ENCODE measurements at places on chromosomes 7 and 10.

GRCh38 chr7:66362136-66362535 is 157.0 kb downstream of the TPST1 start:
- no peak for DNase-seq

- DNase-seq: peak; percentile 23
These were observed 101.6 kb downstream of the DYNC2I1 start for GRCh38 chr7:158957921-158958491.

DNA sequence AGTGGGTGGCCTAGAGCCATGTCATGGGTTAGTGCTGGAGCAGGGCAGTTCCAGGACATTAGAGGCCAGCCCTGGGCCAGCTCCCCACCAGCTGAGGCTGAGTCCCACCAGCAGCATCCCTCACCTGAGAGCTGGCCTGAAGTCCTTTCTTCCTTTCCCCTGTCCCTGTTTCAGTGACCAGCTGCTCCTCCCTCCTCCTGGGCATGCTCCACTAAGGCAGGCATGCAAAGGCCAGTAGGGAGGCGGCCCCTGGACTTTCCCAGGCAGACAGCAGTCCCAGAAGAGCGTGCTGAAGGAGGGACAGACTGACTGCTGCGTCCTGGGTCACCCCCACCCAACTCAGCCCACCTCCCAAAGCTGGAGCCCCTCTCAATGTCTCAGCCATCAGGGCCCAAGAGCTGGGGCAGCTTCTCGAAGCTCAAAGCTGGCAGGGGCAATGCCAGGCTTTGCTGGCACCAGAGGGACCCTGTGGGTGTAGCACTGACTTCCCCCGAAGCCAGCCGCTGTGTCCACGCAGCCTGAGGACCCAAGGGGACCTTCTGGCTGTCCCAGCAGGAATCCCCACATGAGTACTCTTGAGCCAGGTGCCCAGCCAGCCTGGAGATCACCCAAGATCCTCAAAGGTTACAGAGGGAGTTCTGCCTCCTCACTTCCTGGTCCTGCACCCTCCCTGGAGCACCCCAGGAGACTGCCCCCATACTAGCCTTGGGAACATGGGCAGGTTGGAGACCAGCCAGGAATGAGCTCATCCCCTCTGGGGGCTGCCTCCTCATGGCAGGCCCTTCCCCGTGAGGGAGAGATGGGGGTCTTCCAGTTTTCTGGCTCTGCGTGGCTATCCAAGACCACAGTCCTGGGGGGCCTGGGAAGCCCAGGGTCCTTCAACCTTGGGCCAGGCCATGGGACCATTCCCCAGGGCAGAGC is 35.2 kb upstream of the RET start:
- DNase-seq: no peak

DNA sequence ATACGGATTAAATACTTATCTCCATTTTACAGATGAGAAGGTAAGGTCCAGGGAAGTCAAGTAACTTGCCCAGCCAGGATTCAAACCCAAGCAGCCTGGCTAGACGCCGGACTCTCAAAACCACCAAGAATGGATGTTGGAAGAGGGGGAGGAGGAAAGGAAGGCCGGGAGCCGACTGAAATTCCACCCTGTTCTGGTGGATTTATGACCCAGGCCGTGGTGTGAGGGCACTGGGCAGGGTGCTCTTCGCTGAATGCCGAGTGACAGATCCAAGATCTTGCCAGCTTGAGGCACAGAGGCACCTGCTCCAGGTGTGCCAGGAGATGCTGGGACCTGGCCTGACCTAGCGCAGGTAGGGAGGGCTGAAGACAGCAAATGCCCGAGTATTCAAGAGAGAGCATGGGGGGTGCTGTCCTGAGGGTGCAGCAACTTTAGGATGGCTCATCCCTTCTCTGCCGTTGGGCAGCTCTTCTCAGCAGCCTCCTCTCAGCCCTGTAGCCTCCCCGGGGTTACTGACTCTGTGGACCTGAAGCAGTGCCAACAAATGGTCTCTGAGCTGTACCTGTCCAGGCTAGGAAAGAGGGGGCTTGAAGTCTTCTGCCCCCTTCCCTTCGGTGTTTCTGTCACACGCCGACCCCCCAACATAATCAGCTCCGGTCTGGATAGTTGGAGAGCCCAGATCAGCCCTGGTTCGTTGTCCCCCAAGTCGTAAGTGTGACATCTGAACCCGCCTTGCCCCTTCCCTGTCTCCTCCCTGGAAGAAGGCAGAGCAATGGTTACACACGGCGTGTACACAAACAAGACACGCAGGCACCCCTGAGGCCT is 713 bp downstream of the LOXL4 start:
- no peak for DNase-seq

- peak; percentile 20 for DNase-seq
These were observed 75.4 kb downstream of the OTUD1 start for GRCh38 chr10:23514321-23514720.

DNA sequence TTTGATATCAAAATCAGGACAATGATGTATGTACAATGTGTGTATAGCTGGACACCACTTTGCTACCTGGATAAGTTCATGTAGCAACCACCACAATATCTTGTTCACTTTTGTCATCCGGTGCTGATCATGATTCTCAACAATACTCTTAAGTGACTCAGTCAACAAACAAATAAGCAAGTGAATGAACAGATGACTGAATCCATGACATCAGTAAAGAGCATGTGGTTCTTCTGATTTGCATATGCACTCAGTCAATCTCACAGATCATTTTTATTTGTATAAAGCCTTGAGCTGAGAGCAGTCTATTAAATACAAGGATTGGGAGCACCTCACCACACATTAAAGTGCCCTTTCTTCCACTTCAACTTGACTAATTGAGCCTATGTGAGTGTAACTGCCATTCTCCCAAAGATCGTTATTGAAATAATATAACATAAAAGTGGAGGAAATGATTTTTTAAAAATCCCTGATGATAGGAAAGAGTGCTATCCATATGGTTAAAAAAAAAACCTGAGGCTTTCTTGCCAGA is 69.5 kb downstream of the NPSR1 start:
- DNase-seq: no peak

DNA sequence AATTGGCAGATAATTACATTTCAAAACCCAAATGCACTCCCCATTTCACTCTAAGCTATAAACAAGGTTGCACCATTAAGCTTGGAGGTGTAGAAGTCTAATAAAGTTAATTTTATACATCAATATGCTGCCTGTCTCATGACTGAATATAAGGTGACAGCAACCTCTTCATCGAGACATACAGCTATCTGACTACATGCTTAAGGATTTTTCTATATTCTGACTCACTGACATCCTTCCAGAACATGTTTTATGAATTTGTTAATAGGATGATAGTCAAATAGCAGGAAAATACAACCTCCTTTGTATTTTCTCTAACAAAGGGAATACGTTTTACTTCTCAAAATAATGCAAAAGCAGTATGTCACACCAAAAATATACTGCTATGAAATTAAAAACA is 76.6 kb downstream of the NRBF2 start:
- no peak for DNase-seq

DNA sequence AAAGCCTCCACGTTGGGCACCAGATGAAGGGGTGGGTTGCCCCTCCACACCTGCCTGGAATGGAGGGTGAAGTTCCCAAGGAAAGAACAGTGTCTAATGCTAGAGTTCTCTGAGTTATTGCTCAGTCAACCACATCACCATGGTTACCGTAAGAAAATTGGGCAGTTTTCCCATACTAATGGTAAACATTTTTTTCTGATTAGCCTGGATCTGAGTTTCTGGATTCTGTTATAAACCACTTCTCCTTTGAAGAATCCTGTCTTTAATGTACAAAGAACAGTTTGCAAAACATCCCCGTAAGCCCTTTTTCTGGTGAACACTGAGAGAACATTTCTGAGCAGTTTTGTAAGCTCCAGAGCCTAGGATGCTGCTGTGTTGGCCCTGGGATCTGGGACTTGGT is 45.5 kb downstream of the ABCC2 start:
- DNase-seq: no peak

- no peak for DNase-seq
These were observed 91.6 kb upstream of the COL1A2 start for GRCh38 chr7:94303118-94303517.

DNA sequence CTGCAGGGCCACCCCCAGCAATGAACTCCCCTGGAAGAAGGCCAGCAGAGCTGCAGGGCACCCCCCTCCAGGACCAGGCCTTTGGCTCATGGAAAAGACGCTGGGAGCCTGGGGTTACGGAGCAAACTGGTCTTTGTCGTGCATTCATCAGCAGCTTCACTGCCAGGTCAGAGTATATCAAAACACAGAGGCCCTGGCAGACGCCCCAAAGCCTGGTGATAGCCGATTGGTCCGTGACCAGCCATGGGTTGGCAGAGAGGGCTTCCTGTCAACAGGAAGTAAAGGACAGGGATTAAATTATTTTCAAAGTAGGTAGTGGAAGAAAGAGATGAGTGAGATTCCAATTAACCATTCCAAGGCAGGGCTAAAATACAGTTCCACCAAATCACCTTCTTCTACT is 9.0 kb downstream of the PRKAG2 start:
- DNase-seq: no peak

DNA sequence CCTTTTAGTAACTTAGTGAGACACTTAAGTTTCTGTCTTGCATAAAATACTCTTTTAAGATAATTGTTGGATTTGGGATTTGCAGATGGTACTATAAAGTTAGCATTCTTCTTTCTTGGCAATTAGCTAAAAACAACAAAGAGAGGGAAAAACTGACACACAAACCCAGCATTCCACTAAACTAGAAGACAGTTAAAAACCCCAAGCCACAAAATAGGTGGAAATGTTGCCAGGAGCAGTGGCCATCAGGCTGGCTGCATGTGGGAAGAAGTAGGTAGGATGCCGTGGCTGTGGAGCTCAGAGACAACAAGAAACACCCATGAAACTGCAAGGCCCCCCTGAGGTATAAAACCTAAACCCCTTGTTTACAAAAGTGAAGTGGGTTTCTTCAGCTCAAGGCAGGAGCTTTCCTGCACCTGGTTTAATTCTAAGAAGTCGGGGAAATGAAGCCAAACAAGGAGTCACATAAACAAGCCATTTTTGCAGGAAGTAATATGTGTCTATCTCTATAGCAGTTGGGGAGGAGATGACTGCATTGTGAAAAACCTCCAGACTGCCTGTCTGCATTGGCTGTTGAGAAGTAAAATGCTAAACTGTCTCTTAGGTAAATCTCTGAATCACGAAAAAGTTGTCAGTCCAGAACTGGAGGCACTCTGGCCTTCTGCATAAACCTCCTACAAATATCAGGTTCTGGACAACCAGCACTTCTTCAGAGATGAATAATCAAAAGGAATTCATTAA is 9.5 kb downstream of the RAB18 start:
- no peak for DNase-seq

GRCh38 chr10:33142295-33142694 is 184.3 kb upstream of the ITGB1 start:
- no peak for DNase-seq

DNA sequence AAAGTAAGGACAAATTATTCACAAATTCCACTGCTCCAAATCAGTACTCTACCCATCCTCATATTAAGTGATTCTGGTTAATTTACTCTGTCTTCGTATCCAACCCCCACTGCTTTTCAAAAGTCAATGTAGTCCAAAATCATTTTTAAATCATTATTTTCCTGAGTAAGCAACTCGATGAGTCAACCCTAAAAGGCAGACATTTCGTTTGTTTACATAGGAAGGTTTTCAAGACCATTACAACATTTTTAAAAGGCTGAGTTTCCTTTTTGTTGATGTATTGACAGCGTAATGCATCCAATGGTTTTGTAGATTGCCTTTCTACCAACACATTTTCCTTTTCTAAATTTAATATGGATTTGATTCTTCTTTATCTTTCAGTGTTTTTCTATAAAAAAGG is 523.0 kb upstream of the ANKRD30A start:
- no peak for DNase-seq

DNA sequence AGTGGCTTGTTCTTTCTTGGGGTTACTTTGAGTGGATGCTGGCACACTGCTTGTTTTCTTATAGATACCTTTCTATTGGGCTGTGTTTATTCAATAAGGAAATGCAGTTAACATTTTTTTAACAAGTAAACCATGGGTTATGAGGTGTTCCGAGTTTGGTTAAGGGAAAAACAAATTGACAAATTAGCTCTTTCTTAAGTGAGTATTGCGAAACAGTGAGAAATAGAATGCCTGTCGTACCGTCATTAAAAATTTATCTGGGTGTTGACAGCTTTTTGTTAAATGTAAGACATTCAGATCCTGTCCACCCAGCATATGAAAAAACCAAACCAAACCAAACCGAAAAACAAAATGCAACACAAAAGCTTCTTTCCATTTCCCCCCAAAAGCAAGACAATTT is 6.2 kb downstream of the CUX1 start:
- no peak for DNase-seq

DNA sequence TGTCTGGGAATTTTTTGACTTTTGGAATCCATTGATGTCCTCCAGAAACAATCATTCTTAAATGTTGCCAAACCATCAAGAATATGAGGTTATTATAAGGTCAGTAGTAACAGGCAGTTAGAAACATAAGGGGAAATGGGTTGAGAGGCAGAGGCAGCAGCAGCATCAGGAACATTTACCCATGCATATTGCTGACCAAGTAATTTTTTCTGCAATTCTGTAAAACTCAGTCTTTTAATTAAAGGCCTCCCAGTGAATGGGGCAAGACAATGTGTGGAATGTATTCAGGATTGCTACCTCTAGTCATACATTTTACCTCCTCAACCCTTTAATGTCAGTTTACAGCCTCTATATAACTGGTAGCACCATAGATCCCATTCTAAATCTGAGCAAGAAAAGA is 66.5 kb upstream of the SKAP2 start:
- no peak for DNase-seq

DNA sequence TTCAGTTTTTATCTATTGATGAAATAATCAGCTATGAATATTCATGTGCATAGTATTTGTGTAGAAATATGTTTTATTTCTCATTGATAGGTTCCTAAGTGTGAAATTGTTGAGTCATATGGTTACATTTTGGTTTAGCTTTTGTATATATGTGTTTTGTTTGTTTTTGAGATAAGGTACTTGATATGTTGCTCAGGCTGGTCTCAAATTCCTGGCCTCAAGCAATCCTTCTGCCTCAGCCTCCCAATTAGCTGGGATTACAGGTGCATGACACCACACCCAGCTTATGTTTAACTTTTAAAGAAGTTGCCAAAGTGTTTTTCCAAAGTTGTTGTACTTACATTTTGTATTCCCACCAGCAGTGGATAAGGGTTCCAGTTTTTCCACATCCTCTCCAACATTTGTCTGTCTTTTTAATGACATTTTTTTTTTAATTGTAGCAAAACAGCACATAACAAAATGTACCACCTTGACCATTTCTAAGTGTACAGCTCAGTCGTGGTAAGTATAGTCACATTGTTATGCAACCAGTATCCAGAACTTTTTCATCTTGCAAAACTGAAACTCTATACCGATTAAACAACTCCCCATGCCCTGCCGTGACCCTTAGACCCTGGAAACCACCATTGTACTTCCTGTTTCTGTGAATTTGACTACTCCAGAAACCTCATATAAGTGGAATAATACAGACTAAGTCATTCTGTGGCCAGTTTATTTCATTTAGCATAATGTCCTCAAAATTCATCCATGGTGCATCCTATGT is 12.6 kb upstream of the UBE2D1 start:
- no peak for DNase-seq

GRCh38 chr10:12484002-12484918 is 134.9 kb downstream of the CAMK1D start:
- no peak for DNase-seq

- DNase-seq: no peak
These were observed 11.9 kb upstream of the DMTF1 start for GRCh38 chr7:87140271-87140748.

Data from stimulated activated naive CD8-positive, alpha-beta T cell treated with anti-CD3 and anti-CD28 coated beads, Interleukin-15, Interleukin-2, amounts not matched to agents 100 U/mL and 50 U/mL, for 24 hours (primary cell).